ENCODE measurements at places on chromosomes 13 and 19.

- DNase-seq = no peak
These were observed 1201.1 kb upstream of the SLC10A2 start for GRCh38 chr13:104267206-104267811.

DNA sequence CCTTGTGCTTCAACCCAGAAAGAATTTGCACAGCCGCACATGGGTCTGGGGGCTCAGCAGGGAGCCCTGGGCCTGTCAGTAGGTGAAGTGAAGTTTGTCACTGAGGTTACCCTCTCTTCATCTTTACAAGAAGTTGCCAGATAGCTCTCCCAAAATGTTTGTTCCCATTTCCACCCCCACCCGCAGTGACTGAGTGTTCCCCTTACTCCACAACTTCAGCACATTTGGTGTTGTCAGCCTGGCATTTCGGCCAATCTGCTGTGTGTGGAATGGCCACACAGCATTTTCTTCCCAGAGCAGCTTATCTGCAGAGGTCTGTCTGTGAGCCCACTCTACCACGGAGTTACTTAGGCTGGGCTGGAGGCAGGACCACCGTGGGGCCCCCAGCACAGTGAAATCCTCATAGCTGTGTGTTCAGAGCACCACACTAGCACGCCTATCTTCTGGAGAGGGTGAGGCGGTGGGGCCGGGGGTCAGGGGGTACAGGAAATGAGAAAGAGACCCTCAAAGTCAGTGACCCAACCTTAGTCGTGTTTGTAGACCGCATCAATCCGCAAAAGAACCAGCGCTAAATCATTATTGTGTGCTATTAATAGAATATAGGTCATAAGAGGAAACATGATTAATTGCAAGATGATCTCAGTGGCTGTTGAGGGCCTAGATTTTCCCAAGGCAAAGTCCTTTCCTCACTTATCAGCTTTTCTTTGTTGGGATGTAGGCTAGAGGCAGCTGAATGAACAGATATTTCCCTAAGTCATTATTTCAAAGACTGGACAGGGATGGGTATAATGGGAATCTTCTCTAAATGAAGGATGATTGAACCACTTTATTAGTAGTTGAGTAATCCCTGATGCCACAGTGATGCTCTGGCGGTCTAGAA, 116.0 kb downstream of the SIPA1L3 start:
- no peak for DNase-seq

DNA sequence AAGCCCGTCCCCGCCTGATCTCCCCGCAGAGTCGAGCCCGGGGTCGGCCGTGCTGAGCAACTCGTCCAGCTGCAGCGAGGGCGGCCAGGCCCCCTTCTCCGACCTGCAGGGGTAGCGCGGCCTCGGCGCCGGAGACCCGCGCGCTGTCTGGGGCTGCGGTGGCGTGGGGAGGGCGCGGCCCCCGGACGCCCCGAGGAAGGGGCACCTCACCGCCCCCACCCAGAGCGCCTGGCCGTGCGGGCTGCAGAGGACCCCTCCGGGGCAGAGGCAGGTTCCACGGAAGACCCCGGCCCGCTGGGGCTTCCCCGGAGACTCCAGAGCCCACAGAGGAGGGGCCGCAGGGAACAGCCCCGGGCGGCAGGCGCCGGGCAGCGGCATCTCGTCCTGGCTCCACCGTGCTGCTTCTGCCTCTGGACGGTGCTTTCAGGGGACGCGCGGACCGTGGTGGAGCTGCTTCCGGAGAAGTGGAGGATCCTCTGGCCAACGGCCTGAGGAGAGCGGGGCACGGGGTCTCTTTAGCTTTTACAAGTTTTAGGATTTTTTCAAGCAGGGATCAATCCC, 8.8 kb upstream of the F7 start:
- DNase-seq = no peak

DNA sequence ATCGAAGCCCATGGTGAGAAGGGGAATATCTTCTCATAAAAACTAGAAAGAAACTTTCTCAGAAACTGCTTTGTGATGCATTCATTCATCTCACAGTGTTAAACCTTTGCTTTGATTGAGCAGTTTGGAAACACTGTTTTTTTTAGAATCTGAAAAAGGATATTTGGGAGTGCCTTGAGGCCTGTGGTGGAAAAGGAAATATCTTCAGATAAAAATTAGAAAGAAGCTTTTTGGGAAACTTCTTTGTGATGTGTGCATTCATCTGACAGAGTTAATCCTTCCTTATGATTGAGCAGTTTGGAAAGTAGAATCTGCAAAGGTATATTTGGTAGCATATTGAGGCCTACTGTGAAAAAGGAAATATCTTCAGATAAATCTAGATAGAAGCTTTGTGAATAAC, 1594.9 kb downstream of the UQCRFS1 start:
- no peak for DNase-seq

DNA sequence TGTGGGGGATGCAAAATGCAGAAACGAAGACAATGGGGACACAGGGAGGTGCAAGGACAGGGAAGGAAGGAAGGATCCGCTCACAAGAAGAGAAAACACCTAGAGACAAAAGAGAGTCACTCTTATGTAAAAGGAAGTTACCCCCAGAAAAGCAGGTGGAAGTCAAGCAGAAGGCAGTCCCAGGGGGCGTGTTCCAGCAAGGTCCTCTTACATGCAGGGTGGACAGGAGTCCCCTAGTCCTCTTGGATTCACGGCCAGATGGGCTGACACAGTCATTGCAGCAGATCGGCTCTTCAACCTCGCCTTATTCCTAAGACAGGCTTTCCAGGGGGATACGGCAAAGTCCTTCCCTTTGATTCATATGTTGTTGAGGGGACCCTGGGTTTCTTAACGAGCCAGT, 83.9 kb upstream of the SPATA13 start:
- DNase-seq = no peak

DNA sequence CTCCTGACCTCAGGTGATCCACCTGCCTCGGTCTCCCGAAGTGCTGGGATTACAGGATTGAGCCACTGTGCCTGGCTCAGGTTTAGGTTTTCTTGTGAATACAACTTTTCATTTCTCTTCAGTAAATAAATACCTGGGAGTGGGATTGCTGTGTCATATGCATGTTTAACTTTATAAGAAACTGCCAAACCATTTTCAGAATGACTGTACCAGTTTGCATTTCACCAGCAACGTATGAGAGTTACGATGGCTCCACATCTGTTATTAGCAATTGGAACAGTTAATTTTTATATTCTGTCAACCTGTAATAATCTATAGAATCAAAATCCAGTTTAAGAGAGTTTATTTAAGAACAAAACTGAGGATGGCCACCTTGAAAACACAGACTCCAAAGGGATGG, 52.2 kb downstream of the TEX26 start:
- no peak for DNase-seq

DNA sequence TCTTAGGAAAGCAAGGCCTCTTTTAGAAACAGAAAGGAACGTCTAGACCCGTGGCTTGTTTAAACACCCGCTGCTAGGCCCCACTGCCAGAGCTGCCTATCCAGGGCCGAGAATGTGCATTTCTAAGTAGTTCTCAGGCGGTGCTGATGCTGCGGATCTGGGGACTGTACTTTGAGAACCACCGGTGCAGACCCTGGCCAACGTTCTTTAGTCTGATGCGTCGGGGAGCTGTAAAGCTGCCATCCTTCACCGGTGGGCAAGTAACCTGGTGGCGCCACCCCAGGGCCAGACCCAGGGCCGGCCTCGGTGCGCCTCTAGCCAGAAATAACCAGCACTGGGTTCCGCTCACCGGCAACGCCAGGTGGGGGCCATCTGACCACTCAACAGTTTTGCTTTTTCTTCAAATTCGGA, 47.1 kb downstream of the TGDS start:
- DNase-seq = peak; percentile 54

- peak; percentile 61 for DNase-seq
These were observed 151.1 kb downstream of the LHFPL6 start for GRCh38 chr13:39451860-39452301.
